Effector CD4-positive, alpha-beta T cell (primary cell): ENCODE measurements at places on chromosomes 1 and 21.
A peak's percentile ranks its signal among the peaks of the same experiment; 100 is the strongest.

DNA sequence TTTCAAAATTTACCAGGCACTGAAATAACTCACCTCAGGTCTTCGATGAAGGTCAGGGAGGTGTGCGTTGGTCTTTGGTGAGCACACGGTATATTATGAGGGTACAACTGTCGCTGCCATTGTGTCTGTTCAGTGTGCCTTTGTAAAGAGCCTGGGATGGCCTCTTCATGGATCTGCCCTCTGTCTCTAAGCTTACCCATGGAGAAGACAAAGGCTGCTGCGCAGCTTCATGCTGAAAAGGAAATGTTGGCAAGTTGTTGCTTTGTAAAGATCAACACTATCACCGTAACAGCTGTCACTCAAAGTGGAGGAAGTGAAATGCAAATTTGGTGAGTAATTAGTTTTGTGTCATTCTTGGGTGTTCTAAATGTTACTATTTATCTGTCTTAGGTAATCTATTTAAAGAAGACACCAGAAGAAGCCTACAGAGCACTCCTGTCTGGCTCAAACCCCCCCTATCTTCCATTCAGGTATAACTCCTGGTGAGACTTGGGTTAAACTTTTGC lies 71.6 kb downstream of the CDC14A start:
- peak; percentile 24 for DNase-seq

DNA sequence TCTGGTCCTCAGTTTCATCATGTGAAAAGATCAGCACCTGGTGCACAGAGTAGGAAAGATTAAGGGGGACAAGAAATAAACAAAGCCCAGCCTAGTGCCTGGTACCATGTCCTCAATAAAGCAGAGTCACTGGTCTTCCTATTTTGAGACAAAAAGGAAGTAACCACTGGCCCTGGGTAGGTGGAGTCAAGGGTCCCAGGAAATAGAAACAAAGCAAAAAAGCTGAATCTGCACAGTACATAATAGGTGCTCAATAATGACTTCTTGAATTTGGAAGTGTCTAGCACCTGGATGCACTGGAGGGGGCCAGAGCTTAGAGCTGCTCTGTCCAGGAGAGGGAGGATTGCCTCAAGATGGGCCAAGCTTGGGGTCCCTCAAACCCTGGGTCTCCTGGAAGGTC lies 1.9 kb upstream of the EPHB2 start:
- no peak for DNase-seq

- DNase-seq, result no peak
Measured at GRCh38 chr1:5304702-5305101, 650.3 kb downstream of the AJAP1 start.

GRCh38 chr1:166029196-166029945 lies 137.4 kb downstream of the FAM78B start:
- DNase-seq, result no peak

- no peak for DNase-seq
Measured at GRCh38 chr1:190475421-190476141, 2.1 kb downstream of the BRINP3 start.

- no peak for DNase-seq
Measured at GRCh38 chr1:220811695-220812094, 25.0 kb downstream of the MTARC1 start.

DNA sequence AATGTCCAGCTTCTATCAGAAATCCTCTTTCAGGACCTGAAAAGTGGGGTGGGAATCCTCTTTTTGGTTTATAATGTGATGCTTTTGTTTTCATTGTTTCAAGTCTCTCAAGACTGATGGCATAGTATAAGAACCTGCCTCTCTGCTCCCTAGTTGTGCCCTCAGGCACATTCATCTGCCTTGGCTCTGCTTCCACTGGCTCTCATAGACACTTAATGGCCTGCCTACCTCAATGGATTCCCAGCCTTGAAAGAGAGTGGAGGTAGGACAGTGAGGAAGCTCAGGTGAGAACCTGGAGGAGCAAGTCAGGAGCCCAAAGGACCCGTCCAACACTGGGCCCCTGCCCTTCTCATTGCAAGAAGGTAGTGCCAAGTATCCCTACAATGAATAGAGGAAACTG lies 4.8 kb downstream of the TTLL7 start:
- DNase-seq, result no peak

DNA sequence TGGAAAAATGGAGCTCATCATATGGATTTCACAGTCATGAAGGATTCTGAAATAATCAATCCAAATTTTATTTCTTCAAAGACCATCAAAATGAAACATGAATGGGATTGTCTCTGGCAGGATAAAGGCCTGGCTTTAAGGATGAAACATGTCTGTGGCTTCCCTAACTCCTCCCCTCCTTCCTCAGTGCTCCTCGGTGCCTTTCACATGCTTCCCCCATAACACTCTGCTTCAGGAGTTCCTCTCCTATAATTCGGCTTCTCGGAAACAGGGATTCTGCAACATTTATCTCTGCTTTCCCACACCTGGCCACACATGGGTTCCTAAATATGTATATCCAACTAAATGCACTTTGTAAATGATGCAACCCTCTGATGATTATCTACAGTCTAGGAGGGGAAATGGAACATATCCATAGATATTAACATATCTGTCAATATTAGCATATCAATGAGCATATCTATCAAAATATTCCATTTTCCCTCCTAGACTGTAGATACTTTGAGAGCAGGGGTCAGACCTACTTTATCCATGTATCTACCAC lies 153.8 kb downstream of the PLPP3 start:
- no peak for DNase-seq

DNA sequence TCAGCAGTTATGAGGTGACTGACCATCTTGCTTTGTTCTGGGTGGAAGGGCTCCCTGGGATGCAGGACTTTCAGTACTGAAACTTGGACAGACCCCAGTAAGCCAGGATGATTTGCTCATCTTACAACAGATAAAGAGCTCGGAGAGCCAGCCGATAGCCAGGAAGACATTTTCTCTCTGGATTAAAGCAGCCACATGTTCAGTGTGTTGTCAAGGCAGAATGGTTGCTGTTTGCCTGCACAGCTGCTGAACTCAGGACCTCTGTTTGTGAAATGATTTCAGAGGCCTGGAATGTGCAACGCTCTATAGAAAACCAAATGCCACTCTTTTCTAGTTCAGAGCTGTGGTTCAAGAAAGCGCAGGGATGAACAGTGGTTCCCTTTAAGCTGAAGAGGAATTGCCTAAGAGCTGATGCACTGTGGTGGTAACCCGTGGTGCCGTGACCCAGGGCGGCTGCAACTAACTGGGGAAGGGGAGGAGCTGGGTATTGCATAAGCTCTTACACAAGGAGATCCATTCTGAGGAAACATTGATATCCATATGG lies 40.7 kb downstream of the CASQ2 start:
- no peak for DNase-seq

DNA sequence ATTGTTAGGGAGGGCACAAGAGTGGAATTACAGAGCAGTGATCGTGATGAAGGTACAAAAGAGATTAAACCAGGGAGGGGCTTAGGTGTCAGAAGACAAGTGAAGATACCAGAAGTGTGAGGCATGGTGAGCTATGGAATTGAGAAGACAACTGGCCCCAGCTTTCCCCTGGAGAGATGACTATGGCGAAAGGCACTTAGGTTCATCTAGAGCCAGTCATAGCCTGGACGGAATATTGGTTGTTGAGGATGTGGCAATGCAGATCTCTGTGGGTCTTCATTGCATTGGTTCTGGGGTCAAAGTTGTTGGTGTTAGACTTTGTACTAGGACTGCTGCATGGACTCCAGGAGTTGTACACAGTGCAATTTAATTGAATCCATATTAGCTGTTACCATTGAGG lies 115.7 kb downstream of the FASLG start:
- DNase-seq, result no peak

- DNase-seq, result no peak
Measured at GRCh38 chr1:104526158-104526795, 776.6 kb downstream of the AMY1C start.

DNA sequence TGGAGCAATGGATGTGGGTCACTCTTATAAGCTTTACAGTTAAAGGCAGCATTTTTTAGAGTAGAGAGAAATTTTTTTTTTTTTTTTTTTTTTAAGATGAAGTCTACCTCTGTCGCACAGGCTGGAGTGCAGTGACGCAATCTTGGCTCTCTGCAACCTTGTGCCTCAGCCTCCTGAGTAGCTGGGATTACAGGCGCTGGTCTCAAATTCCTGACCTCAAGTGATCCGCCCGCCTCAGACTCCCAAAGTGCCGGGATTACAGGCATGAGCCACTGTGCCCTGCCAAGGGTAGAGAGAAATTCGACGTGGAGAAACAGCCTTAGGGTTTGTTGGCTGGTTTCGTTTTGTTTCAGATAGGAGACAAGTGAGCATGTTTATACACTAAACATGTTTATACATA lies 594.2 kb upstream of the ADAMTS5 start:
- DNase-seq, result no peak

DNA sequence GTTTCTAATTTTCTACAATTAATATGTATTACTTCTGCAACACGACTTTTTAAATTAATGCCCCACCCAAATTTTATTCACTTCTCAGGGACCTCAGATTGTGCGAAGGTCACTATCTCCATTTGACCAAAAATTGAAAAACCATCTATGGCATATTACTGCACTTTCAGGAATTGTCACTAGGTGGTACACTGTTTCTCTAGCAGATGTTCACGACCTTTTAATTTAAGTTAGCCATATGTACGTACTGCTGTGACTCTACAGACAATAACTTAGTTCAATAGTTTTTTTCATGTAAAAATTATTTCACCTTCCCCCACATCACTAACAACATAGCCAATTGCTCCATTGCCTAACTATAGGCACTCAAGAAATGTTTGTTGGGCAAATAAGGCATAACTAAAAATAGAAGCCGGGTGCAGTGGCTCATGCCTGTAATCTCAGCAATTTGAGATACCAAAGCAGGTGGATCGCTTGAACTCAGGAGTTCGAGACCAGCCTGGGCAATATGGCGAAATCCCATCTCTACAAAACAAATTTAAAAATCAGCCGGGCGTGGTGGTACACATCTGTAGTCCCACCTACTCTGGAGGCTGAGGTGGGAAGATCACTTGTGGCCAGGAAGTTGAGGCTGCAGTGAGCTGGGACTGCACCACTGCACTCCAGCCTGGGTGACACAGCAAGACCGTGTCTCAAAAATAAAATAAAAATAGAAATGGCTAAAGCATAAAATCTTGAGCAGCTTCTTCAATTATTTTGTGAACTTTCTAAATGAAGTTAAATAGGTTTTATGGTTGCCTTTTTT lies 75.7 kb upstream of the PKN2 start:
- DNase-seq, result no peak

- no peak for DNase-seq
Measured at GRCh38 chr1:227561241-227561907, 2.0 kb upstream of the ZNF678 start.

- peak; percentile 66 for DNase-seq
Measured at GRCh38 chr1:39491146-39491921, at the start of gene BMP8A. BMP8A (plus strand) TSS chr1:39491636; CDS start chr1:39491992, 356 bp downstream.

- DNase-seq, result no peak
Measured at GRCh38 chr1:15400627-15401026, 9.1 kb upstream of the EFHD2 start.

DNA sequence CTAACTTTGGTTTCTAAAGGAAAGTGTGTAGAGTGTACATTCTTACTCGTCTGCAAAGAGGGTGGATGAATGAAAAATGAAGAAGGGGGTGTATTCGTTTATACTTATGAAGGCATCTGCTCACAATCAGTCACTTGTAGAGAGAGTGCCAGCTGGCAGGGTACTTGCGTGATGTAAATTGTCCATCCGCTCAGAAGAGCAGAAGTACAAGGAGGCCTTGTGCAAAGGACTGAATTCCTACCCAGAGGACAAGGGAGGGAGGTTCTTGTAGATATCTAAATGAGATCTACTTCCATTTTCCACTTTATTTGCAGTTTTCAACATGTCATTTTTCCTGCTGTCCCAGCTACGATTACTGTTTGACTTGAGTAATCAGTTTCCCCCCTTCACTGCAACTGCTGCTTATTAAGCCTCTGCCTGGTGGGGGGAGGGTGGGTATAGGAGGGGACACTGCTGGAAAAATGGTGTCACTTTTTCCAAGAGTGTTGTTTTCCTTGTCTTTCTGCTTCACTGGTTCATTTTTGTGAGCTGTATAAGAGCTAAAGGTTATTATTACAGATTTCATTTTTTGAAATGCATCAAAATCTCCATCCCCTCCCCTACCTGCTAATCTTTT lies 67.3 kb downstream of the LAMC1 start:
- no peak for DNase-seq

DNA sequence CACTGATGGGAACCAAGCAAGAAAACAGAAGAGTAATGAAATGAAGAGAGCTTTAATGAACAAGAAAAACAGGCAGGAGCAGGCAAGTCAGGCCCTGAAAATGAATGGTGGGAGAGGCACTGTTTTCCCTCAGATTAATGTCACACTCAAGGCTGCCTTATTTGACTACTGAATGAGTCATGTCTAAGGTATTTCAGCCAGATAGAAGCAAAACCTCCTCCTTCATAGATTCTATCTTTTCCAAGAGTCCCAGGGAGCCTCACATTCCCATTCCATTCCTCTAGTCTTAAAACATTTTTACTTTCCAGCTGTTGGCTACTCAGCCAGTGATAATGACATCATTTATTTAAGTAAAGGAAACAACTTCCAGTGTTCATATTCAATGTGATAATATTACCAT lies 228.4 kb upstream of the NRIP1 start:
- no peak for DNase-seq

GRCh38 chr1:11065796-11066195 lies 6.0 kb upstream of the SRM start:
- no peak for DNase-seq

GRCh38 chr1:230392920-230393521 lies 33.1 kb downstream of the PGBD5 start:
- DNase-seq, result no peak

DNA sequence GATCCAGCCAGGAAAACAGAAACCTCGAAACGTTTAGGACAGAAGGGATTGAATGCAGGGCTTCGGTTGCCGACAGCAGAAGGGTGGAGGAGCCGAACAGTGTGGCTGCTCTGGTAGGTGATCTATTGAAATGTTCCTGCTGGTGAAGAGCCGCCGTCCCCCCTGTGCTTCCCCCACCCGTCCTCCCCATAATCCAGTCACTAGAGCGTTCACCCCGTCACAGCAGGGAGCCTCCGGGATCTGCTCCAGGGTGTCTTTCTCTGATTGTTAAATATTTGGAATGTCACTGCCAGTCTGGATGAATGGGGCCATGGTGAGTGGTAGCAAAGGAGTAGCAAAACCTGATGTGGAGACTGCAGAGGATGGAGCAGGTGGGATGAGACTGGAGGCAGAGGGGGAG lies 255.1 kb upstream of the CSF3R start:
- no peak for DNase-seq

DNA sequence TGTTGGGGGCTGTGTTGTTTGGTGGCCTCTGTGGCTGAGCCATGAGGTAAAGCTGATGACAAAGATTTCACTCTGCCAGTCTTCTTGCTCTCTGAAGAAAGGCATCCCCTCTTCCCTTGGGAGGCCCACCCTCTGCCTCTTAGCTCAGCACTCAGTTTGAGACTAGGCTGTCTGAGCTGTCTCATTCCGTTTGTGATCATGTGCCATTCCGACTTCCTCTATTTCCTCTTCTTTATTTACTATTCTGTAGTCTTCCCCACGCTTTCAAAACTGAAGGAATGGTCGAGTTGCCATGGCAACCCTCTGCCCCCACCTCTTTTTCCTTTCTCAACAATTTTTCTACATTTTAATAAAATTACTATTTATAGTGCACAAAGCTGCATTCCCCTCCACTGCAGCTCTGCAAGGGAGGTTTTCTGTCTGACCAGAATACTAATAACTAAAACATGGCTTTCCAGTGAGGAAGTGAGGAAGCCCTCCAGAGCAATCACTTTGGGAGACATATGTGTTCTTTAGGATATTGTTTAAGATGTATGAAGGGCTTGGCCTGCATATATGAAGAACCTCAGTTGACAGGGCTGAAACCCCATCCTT lies 30.8 kb downstream of the KCNA3 start:
- DNase-seq, result no peak

GRCh38 chr1:6459850-6460265 lies 6.1 kb downstream of the TNFRSF25 start:
- peak; percentile 63 for DNase-seq

GRCh38 chr1:205925736-205926135 lies 17.5 kb downstream of the SLC26A9 start:
- DNase-seq, result no peak
